ENCODE measurements at places on chromosomes 1 and 21. TPM values are rescaled to one million over a fixed set of nuclear protein-coding genes. Genes with fewer than 3 reads are reported as not detected.

- no peak for DNase-seq
Observed at GRCh38 chr1:232969799-232970198, 19.4 kb downstream of the NTPCR start.

- no peak for DNase-seq
Observed at GRCh38 chr1:167223144-167224103, 2.7 kb downstream of the POU2F1 start.

GRCh38 chr1:26317612-26318337 is at the start of gene CD52:
Gene CD52, plus strand, starts transcription at chr1:26317958. Its CDS starts 60 bp downstream, at chr1:26318018.
- DNase-seq, result peak; percentile 58

The AUNIP gene
- total RNA-seq, result not detected

DNA sequence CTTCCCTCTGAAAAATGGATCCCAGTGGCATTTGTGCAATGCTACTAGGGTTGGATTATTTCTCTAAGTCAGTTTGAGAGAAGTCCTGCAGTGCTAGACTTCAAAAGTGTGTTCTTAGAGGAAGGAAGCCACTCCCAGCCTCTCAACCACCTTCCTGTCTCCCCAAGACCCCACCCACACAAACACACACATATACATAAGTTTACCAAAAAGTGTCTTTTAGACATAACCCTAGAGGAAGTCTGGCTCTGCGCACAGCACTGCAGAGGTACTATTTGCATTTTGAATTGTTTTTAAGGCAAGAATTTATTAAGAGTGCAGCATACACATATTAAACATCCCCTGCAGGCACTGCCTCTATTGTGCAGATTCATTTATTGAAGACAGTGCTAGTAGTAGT is 127.3 kb downstream of the HHIPL2 start:
- no peak for DNase-seq

GRCh38 chr1:63750721-63751120 is 23.1 kb upstream of the ROR1 start:
- no peak for DNase-seq

DNA sequence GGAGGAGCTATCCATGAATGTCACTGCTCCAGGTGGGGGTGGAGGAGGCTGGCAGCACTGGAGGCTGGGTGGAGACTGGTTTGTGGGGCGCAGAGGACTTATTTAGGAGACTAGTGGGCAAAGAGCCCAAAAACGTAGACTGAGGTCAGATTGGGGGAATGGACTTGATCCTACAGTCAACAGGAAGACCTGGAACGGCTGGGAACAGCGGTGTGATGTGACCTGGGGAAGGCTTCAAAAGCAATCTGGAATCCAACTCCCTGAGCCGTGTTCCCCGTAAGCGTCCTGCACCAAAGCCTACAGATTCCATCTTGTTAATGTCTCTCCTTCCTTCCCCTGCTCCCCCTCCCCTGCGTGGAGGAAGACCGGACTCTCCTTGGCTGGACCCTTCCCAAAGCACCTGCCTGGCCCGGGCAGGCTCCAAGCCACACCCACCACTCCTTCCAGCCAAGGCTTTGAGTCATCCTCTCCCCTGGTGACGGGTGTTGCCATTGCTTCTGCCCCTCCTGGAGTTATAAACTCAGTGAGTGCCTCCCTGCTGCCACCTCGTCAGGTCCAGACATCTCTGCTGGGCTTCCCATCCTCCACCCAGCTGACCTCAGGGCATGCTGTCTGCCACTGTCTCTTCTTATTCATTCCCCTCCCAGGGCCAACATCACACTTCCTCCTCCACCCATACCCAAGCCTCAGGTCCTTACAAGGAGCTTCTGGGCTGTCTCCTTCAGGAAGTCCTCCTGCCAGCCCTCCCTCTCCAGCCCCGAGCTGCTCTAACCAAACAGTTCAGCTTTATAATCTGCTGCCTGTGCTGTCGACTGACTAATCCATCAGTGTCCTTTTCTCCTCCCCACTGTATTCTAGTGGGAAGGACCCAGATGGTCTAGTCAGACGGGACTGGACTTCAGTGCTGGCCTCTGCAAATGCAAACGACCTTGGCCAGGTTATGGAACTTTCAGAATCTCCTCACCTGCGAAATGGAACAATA is 1.6 kb upstream of the CLSTN1 start:
- peak; percentile 87 for DNase-seq

- no peak for DNase-seq
Observed at GRCh38 chr1:166031932-166032571, 134.7 kb downstream of the FAM78B start.

DNA sequence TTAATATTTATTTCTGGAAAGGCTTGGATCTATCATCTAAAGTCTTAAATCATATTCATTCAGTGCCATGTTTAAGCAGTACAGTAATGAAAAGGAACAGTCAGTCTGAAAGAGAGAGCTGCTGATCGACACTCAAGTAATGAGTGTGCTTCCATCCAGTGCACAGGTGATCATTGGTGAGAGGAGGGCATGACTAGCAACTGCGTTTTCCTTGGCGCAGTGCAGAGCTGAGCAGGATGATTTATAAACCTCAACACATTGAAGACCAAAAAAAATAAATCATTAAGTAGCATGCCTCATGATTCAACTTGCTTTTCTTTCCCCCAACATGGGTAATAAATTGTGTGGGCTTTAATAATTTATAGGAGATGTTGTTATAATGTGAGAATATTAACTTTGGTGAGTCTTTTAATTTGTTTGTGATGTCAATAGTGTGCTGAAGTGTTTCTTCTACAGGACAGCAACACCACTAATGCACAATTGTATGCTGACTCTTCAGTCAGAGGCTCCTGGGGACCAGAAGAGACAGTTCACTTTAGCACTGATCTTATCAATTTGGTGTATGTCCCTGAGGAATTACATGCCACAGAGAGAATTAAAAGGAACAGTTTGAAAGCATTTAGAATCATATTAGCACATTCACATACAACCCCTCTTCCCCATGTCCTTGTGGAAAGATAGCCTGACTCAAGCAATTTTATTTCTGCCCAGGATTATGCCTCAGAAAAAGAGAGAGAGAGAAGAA is 199.7 kb upstream of the ADGRL2 start:
- DNase-seq, result no peak

The CFHR2 gene
- not detected for total RNA-seq

DNA sequence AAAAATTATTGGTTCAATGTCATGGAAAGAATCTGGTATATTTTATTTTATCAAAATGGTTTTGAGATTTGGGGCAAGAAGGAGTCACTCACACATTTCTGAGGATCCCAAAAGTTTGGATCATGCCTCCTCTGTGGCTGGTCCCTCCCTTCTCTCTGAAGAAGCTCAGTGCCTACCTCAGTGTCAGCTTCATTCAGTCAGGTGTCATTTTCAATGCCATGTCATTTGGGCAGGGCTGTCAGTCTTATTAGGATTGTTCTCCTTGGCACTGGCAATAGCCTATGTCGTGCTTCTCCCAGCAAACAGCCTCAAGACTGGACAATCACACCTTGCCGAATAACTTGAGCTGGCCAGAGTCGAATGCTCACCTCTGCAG is 264.5 kb upstream of the CAMK1G start:
- DNase-seq, result no peak

GRCh38 chr1:109396871-109397580 is 692 bp downstream of the SORT1 start:
- no peak for DNase-seq

The DMAP1 gene
- total RNA-seq, result 90.6 TPM

The RGS8 gene
- total RNA-seq, result not detected

GRCh38 chr1:35958558-35958957 is 27.7 kb downstream of the AGO3 start:
- DNase-seq, result no peak

- DNase-seq, result no peak
Observed at GRCh38 chr1:182603646-182604174, 479 bp downstream of the RGS16 start.

The SLC9C2 gene
- not detected for total RNA-seq

The OR2L3 gene
- total RNA-seq, result not detected

DNA sequence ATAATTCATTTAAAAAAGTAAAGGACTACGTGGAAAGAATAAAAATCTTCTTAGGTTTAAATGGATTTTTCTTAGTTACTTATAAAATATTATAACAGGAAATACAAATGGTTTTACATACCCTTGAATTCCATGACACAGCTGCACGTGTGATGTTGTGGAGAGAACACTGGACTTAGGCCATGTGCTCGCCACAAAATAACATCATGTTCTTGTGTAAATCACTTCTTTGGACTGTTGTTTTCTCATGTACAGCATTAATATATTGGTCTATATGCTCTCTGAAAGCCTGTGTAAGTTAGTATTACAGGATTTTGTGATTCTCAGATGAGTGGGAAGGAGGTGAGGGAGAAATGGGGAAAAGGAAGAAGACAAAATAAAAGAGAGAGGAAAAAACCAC is 228.2 kb downstream of the DNM3 start:
- DNase-seq, result peak; percentile 52

DNA sequence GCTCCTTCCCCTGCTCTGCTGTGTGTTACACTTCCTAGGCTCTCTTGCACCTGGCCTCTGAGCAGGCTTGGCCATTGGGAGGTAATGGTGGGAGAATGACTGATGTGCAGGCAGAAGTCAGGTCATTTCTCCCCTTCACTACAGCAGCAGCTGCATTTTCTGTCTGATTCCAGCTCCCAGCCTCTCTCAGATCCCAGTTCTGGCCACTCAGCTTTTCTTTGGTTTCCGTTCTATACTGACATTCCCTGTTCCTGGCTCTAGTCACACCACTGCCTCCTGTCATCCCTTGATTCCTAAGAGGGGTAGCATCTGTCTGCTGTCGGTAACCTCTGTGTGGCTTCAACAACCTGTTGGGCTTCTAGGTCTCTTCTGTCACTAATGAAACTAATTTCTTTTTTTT is 127.7 kb upstream of the HOOK1 start:
- no peak for DNase-seq

The PIK3C2B gene
- total RNA-seq, result 16.1 TPM

DNA sequence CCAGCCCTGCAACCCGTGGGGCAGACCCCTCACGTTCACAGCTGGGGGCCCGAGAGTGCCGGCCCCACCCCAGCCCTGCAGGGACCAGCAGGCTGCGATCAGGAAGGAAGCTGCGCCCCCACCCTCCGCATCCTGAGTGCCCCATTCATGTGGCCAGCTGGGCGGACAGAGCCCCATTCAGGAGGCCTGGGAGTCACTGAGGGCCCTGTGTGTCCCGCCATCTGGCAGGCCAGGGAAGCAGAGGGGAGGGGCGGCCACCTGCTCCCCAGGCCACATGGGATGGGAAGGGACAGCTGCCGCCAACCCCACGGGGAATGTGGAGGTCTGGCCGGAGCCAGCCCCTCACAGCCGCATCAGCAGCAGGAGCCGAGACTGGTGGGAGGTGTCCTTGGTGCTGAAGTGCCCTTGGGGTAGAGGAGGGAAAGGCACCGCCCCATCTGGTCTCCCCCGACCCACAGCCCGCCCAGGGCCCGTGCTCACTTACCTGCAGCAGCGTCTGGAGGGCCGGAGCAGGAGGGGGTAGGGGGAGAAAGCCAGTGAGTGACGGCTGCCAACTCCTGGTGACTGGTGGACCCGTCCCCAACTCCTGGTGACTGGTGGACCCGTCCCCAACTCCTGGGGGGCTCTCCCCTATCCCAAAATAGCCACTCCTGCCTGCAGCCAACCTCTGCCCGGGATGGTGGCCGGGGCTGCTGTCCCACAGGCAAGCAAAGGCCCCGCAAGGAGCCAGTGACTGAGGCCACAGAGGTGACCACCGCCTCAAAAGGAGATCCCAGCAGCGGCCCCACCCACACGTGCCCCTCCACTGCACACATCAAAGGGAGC is 8.7 kb downstream of the ACAP3 start:
- peak; percentile 78 for DNase-seq

The HPCA gene
- not detected for total RNA-seq

- no peak for DNase-seq
Observed at GRCh38 chr1:171581766-171582165, 40.3 kb upstream of the MYOCOS start.

DNA sequence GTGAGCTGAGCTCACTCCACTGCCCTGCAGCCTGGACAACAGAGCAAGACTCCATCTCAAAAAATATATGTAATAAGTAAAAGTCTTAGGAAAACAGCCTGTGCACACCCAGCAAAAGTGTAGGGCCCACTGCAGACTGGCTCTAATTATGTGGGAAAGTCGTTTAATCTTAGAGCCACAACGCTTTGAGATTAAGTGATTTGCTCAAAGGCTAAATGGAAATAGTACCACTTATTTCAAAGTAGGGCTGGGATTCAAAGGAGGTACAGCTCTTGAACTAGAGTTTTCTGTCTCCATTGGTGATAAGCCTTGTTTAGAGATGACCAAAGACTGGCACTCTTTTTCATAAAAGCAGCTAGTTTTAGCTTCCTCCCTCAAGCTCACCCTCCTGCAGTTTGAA is 2.2 kb downstream of the TACSTD2 start:
- DNase-seq, result no peak

DNA sequence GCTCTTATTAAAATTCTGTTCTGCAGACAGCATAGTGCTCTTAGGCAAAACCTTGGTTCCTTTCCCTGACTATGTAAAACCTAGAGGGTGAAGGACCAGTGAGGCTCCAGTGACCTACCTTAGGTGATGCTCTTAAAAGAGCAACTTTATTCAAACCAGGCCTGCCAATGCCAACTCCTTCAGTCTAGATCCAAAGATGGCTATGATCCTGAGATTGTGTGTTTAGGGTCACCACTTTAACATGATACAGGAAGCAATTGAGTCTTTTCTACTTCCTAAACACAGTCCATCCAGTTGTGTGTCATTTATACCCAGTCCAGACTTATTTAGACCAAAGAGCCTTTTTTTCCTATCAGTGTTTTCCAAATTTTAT is 10.8 kb downstream of the MCL1 start:
- no peak for DNase-seq

GRCh38 chr1:118039170-118039569 is 109.6 kb downstream of the WDR3 start:
- DNase-seq, result no peak

- DNase-seq, result no peak
Observed at GRCh38 chr1:82995951-82996350, 1003.0 kb downstream of the TTLL7 start.

- no peak for DNase-seq
Observed at GRCh38 chr1:10593750-10594149, 119.0 kb downstream of the PEX14 start.

The TINAGL1 gene
- 691 TPM for total RNA-seq

DNA sequence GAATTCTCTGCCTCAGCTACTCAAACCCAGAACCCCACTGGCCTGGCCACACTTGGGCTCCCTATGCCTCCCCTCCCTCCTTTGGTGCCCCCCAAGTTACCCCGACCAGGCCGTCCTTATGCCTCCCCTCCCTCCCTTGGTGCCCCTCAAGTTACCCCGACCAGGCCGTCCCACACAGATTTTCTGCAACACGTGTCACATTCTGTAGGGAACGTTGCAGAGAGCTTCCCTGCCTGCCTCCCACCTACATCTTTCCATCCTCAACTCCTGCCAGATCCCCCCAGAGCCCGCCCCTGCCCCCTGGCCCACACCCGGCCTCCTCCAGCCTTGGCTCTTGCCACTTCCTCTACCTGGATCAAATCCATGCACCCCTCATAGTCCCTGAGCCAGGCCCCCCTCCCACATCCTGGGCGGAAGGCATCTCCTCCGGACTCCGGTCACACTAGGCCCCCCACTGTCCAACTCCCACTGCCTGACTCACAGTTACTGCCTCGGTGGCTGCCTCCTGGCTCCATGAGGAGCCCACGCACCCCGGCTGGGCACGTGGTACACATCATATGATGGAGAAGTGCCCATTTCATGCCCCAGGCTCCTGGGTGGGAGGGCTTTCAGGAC is 41.2 kb downstream of the KCNAB2 start:
- no peak for DNase-seq

The SLC26A9 gene
- 30.0 TPM for total RNA-seq

GRCh38 chr21:42343963-42344510 is 6.8 kb downstream of the TFF2 start:
- no peak for DNase-seq

All from stomach (tissue), 19 donors.